ENCODE measurements at places on chromosomes 2 and 18.

- no peak for DNase-seq
Observed at GRCh38 chr2:17662723-17663122, 90.9 kb downstream of the SMC6 start.

DNA sequence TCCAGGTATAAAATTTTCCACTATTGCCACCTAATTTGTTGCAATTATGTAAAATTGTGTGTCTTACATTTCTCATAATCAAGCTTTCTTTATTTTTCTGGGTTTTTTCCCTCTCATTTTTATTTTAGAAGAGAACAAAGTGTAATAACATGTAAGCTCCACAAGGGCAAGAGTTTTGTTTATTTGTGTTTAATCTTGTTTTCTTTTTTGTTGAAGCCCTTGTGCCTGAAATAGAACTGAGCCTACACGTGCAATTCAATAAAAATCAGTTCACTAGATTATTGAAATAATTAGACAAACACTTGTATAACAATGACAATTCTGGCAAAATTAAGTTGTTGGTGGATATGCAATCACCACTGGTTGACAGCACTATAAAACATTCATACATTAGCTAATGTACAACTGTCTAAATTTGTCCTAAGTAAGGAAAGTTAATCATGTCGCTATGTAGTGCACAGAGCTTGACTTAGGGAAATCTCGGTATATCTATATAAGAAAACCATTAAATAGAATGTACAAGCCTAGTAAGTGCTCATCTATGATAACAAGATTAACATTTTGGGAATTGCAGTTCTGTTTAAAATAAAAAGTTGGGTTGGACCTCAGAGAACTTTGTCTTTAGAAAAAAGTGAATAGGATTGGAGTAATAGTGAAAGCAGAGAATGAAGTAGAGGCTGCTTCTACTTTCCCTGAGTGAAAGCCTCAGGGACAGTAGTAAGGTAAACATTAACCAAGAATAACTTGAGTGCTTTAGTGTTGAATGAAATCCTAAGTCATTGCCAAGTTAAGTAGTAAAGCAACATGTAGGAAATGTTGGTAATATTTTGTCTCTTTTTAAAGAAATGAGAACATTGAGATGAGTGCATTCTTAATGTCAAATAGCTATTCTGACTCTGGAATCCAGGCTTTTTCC lies 37.4 kb upstream of the NOL4 start:
- DNase-seq = no peak

- no peak for DNase-seq
Observed at GRCh38 chr2:227862741-227863588, 8.5 kb upstream of the DAW1 start.

GRCh38 chr2:144466637-144467036 lies 53.3 kb downstream of the ZEB2 start:
- no peak for DNase-seq

GRCh38 chr2:213306316-213306942 lies 22.2 kb downstream of the SPAG16 start:
- DNase-seq = no peak
